M059J (cell line): ENCODE measurements at places on chromosomes 2 and 18. TPM values are rescaled to one million over a fixed set of nuclear protein-coding genes. Genes with fewer than 3 reads are reported as not detected.
A peak's percentile ranks its signal among the peaks of the same experiment; 100 is the strongest.

DNA sequence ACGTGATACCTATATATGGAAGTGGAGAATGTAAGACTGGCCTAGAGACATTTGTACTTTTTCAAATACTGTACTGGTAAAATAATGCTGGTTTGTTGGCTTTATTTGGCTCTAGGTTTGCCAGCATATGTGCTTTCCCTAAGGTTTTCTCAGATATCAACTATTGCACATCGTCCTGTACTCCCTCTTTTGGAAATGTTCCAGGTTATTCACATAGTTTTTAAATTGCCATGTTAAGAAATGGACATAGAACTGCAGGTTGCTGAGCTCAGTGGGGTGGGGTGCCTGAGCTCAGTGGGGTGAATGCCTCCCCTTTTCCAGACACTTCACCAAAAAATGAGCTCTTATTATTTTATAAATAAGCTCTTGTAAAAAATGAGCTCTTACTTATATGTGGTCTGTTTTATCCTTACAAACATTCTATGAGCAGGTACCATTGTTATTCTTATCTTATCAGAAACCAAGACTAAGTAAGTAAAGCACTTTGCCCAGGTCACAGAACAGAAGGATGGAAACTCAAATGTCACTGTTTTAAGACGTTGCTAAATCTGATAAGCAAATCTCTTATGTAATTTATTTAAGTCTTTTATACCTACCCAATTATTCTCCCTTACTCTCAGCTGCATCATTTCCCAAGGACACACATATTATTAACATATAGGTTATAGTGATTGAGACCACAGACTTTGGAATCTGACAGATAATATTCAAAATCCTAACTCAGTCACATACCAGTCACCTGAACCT, 99.0 kb downstream of the CPS1 start:
- no peak for DNase-seq

DNA sequence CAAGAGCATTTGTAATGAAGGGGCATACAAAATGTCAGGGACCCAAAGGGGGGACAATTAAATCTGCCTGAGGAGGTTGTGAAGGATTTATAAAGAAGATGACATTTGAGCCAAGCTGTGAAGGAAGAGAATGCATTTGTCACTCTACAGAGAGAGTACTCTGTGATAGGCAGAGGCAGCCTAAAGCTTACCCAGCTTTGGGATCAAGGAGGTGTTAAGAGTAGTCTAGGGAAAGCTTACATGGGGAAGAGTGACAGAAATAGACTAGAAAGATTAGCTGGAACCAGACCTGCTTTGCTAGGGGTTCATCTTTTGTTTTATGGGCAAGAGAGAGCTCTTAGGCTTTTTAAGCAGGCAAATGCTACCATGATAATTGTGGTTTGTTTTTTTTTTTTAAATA, 169.1 kb upstream of the CYP26B1 start:
- no peak for DNase-seq

DNA sequence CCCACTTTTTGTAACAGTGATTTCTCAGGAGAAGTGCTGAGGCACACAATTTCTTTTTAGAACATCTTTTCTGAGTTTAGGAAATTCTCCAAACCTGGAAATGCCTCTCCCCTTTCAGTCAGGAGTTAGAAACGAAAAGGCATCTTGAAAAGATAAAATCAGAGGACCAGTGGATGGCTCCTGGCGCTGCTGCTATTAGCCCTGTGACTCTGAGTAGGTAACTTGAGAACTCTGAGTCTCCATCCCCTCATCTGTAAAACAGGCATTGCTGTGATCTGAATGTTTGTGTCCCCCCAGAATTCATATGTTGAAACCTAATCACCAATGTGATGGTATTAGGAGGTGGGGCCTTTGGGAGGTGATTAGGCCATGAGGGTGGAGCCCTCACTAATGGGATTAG, 50.2 kb downstream of the EHD3 start:
- DNase-seq = no peak

DNA sequence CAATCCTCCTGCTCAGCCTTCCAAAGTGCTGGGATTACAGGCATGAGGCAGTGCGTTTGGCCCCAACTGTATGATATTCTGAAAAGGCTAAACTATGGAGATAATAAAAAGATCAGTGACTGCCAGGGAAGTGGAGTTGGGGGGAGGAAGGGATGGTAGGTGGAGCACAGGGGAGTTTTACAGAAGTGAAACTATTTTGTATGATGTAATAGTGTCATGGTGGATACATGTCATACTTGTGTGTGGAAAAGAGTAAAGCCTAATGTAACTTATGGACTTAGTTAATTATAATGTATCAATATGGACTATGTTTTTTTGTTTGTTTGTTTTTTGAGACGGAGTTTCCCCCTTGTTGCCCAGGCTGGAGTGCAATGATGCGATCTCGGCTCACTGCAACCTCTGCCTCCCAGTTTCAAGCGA, 2.9 kb upstream of the GGCX start:
- DNase-seq = no peak

DNA sequence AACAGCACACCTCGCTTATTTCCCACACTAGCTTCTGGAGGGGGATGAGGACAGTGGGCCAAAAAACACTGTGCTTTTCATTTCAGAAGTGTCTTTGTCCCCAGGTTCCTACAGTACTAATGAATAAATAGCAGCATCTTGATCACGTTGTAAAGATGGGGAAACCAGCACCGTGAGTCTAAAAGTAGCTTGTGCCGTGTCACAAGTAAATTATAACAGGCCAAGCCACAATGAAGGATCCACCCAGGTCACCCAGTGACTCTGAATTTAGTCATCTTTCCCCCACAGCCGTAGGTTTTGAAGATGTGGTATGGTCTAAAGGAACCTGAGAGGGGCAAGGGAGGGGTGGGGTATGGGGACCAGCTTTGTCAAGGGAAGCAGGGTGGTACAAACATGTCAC, 8.8 kb downstream of the FZD7 start:
- DNase-seq = peak; percentile 46

DNA sequence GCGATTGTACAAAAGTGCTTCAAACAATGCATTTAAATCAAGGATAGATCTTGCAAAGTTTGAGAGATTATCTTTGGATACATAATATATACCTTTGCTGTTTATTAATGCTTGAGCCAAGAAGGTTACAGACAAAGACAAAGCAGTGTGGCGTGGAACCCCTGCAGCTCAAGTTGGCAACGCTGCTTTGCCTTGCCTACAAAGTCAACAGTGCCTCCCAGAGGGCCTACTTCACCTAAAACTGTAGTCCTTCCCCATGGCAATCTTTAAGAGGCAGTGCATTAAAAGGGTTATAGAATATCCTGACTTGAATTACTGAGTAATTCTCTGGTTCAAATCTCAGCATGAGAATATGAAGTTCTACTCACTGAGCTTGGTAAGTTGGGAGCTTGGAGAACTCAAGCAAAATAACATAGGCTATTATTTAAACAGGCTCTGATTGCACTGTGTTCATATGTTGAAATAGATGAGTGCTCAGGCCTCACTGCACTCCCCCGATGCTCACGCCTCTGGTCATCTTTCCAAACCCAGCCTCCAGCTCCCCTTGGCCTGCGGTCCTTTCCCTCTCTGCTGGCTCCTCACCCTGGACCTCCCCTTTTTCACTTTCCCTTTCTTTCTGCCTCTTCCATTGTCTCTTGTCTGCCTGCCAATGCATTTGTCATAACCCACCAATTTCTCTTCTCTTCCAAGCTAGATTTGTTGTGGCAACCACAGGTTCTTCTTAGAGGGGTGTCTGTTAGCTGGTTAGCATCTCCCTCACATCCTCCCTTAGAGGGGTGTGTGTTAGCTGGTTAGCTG, 96.5 kb downstream of the MYT1L start:
- DNase-seq = peak; percentile 5

GRCh38 chr2:19887510-19887909, 14.3 kb downstream of the TTC32 start:
- DNase-seq = no peak

DNA sequence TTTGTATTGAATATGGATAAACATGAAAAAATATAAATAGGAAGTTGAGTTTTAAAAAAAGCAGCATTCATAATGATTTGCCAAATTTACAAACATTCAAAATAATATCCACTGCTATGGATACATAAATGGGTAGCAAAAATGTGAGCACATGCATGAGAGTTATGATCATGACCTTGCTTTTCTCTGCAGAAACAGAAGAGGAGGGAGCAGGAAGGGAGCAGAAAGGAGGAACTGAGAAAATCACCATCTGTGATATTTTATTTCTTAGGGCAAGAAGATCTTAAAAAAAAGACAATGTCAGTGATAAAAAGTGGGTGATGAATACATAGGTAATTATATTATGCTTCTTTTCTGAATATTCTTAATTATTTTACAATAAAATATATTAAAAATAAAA, 17.7 kb upstream of the CCDC93 start:
- DNase-seq = no peak

GRCh38 chr2:181672255-181673008, 7.9 kb downstream of the NEUROD1 start:
- no peak for DNase-seq

DNA sequence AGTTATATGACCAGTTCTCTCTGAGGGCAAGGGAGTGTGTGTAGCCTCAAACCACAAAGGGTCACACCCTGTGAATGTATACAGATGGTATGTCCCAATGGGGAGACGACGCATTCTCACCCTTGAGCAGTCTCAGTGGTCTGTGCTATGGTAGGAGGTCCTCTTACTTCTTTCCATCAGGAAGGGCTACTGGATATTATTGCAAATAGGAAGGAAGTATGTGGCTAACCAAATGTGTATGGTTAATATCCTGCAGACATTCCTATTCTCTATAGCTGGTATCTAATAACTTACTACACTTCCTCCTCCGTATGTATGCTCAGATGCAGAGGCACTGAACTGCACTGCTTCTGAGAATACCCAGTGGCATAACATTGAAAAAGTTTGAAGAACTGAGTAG, 306.7 kb upstream of the CCDC68 start:
- DNase-seq = no peak

GRCh38 chr2:70456585-70457495, 96.8 kb downstream of the TGFA start:
- DNase-seq = no peak

DNA sequence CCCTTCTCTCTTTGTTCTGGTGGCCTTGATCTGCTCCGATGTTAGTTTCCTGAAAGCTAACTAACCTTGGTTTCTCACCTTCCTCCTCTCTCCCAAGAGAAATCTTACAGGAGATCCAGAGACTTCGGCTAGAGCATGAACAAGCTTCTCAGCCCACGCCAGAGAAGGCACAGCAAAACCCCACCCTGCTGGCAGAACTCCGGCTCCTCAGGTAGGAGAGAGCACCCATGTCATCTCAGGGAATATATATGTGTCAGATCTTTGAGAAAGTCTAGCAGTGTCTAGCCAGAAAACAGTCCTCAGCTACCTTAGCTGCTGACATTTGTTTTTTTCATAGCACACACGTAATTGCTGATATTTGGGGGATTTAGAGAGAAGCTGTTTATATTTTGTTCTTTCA, 148.1 kb downstream of the DTNA start:
- no peak for DNase-seq

GRCh38 chr2:175631245-175631623, 370.8 kb downstream of the LNPK start:
- DNase-seq = no peak

GRCh38 chr2:211270257-211270656, 713.9 kb downstream of the CPS1 start:
- peak; percentile 16 for DNase-seq

DNA sequence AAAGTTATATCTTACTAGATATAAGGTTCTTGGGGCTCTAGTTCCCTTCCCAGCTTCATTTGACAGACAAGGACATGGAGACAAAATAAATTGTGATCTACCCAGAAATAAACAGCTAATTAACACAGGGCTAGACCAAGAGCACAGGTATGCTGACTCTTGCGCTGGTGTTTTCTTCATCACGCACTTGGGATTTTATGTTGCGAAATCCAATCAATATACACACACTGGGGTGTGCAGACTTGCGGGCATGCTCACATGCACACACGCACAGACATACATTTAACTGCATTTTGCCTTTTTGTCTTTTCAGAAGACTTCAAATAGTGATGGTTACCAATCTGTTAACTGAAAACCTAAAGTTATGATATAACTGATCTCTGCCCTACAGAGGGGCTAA, 91.2 kb downstream of the LRATD1 start:
- DNase-seq = no peak

DNA sequence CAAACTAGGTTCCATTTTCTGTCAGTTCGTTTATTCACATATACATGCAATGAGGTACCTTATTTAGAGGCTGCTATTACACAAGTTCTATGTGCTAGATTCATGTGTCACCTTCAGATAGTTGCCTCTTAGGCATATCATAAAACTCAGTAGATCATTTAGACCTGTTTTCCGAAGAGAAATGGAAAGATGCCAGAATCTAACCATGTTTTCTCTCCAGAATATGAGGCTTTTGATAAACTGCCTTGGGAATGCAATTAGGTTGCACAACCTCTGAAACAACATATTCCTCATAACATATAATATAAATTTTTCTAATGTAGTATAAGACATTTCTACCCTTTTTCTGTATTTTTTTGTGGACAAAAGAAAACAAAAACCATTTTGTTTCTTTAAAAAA, 108.1 kb downstream of the PRPF40A start:
- DNase-seq = no peak

DNA sequence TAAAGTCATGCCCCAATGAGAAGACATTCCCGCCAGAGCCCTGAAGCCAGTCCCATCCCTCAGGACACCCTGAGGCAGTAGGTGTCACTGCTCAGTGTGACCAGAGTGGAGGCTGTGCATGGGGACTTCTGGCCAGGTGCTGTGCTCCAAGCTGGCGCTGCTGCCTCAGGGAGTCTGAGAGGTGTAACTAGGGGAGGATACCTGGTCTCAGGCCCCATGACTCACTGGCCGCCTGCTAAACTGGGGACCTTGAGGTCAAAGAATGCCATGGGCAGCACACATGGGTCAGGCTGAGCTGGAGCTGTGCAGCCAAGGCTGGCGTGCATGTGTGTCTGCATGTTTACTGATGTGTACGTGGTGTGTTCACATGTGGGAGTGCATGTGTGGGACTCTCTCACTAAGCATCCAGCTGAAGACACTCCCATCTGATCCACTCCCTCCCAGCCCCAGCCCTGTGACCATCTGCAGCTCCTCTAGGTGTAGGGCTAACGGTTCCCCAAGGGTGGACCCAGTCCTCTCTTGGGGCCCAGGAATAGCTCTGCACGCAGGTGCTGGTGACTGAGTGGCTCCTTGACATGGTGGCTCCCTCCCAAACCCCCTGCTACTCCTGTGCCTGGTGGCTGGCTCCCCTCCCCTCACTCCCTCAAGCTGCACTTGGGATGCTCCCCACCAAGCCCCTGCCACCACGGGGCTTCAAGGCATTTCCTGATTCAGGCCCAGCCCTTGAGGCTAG, 16.5 kb downstream of the HS6ST1 start:
- DNase-seq = peak; percentile 70

GRCh38 chr2:207513551-207514257, 16.1 kb upstream of the CREB1 start:
- DNase-seq = peak; percentile 96

VAMP5 gene
- total RNA-seq = 15.1 and 22.3 TPM in 2 replicates

OTOS gene
- not detected in 2 replicates for total RNA-seq

ALLC gene
- not detected in 2 replicates for total RNA-seq

KATNAL2 gene
- 2.0 and 4.0 TPM in 2 replicates for total RNA-seq

FIGN gene
- 1.5 and 3.4 TPM in 2 replicates for total RNA-seq

CKAP2L gene
- 23.0 and 24.0 TPM in 2 replicates for total RNA-seq

SPRED2 gene
- total RNA-seq = 5.1 and 11.6 TPM in 2 replicates

ANKRD23 gene
- total RNA-seq = 0.20 TPM in 1 of 2 replicates, not detected in the other

OXER1 gene
- not detected in 2 replicates for total RNA-seq
